Subcutaneous adipose tissue (tissue), 4 donors: ENCODE measurements at places on chromosomes 7 and 10. TPM values are rescaled to one million over a fixed set of nuclear protein-coding genes. Genes with fewer than 3 reads are reported as not detected.

ABCB1 gene
- 7.3 TPM for total RNA-seq

ADRB1 gene
- 4.9 TPM for total RNA-seq

UNC5B gene
- 1.1 TPM for total RNA-seq

SORBS1 gene
- total RNA-seq: 557 TPM

TMEM196 gene
- total RNA-seq: not detected

LUC7L2 gene
- 102 TPM for total RNA-seq

C10orf62 gene
- 0.94 TPM for total RNA-seq

ENTPD1 gene
- 21.8 TPM for total RNA-seq
